ENCODE measurements at places on chromosomes 2 and 18.

DNA sequence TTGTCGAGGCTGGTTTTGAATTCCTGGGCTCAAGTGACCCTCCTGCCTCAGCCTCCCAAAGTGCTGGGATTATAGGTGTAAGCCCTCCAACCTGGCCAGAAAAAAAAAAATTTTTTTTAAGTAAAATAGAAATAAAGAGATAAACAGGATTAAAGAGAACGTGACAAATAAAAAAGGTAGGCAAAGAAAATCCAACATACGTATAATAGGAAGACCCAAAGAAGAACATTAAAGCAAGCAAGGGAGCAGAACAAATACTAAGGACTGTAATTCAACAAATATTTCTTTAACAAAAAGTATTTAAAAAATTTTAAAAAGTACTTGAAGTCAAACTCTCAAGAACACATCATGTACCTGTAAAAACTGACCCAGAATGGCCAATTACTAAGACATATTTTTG lies 56.4 kb downstream of the PTPN2 start:
- no peak for DNase-seq

DNA sequence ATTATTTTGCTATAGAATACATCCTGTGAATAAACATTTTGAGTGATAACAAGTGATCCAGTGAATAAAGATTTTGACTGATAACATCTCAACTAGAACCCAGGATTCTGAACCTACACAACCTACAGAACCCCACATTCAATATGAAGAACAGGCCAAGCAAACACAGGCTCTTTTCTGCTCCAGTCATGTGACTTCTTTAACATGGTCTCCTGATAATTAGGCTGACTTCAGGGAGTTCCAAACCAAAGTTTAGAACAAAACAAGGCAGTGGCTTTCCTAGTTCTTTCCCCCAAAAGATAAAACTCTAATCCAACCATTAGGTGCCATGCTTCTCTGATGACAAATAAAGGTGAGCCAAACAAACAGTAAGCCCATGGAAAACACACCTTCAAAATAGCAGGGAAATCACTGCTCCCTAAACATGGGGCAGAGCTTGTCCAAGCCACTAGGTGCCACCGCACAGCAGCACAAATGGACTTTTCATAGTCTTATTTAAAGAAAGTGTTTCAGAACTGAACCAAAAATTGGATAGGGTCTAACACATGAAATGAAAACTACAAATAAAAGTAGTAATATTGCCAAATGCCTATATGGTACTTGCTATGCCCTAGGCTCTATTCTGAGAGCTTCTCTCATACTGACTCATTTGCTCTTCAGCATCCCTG lies 95.3 kb downstream of the EVA1A start:
- DNase-seq: no peak

GRCh38 chr2:131031875-131032274 lies 61.4 kb downstream of the FAM168B start:
- DNase-seq: no peak

- DNase-seq: no peak
These were observed 80.2 kb downstream of the SLC8A1 start for GRCh38 chr2:40371525-40372282.

Data from GOT3 (cell line).